ENCODE measurements at places on chromosomes 4 and X.

DNA sequence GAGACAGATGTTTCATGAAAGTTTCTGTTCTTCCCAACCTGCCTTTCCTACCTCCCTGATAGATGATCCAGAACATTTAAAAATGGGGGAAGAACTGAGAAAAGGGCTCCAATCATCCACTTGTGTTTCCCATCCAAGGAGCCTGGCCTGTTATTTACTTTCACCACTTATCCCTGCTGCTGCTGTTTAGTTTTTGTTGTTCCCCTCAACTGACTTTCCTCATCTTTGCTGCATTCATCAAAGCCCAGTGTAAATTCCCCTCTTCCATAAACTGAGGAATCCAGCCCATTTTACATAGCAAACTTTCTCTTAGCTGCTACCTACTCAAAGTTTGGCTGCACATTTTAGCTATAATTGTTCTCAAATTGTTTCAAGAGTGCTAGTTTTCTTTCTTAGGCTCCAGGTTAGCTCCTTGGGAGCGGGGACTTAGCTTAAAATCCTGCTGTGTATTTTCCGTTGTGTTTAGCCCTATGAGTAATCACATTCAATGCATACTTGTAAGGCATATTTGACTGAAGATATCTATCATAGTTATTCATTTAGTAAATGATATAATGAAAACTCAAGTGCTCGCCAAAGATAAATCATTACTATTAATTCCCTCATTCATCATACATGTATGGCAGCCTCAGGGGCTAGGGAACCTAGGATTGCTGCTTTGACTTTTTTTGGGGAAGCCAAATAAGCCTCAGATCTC lies 1.4 kb upstream of the PTPN13 start:
- no peak for DNase-seq

GRCh38 chr4:123034023-123034422 lies 111.6 kb upstream of the NUDT6 start:
- DNase-seq: no peak

DNA sequence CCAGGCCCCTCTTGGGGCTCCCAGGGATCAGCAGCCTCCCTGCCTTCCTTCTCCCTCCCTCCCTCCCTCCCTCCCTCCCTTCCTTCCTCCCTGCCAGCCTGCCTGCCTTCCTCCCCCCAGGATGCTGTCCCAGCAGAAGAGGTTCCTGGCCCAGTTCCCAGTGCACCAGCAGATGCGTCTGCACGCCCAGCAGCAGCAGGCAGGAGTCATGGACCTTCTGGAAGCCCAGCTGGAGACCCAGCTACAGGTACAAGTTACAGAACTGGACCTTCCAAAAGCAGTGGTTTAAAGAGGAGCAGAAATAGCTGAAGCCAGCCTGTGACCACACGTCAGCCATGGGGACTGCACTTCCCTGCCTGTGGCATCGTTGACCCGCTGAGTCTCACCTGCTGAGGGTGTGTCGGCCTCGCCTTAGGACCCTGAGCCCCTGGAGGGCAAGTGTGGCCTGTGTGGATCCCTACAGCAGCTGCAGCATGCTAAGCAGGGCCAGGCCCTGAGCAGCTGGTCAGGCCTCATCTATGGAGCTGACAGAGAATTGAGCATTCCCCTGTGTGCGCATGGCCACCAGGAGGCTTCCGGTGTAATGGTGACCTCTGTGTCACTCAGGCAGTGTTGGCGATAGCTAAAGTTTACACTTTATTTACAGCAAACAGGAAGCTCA lies 84.7 kb downstream of the CRMP1 start:
- DNase-seq: no peak

- DNase-seq: no peak
These were observed 575.7 kb downstream of the SPOCK3 start for GRCh38 chr4:166658585-166658984.

- no peak for DNase-seq
These were observed 344.6 kb upstream of the LCORL start for GRCh38 chr4:18366136-18366535.
